ENCODE measurements at places on chromosomes 3 and 15.

DNA sequence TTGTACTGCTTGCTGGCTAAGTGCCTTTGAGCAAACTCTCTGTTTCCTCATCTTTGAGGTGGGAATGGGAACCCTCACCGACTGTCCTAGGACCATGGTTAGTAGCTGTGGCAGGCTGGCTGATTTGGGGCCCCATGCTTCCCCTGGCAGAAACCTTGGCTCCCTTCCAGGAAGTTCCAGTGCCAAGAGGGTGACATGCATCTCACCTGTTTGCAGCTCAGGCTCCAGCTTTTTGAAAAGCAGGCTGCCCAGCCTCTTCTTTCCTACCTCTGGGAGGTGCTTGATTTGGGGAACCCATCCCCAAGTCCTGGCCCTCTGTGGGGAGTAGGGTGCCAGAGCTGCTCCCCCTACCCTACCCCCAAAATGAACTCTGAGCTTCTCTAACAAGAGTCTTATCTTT is 50.8 kb downstream of the RAB11A start:
- H3K27ac ChIP-seq = no peak overlapping the region
- peaks cover 9% of the 10 kb centered on the region for H3K4me1 ChIP-seq
- DNase-seq = no peak
- no peaks in the 10 kb centered on the region for H3K27me3 ChIP-seq
- no peaks in the 10 kb centered on the region for H3K36me3 ChIP-seq
- no peak overlapping the region for H3K4me3 ChIP-seq

GRCh38 chr3:3170998-3171397 is 8.5 kb downstream of the CRBN start:
- no peaks in the 10 kb centered on the region for H3K27me3 ChIP-seq
- peak overlapping the region; percentile 15 for H3K4me3 ChIP-seq
- peaks cover 28% of the 10 kb centered on the region for H3K4me1 ChIP-seq
- peak overlapping the region; percentile 65 for H3K27ac ChIP-seq

- peaks cover 22% of the 10 kb centered on the region for H3K27me3 ChIP-seq
- no peak overlapping the region for H3K27ac ChIP-seq
- no peak for DNase-seq
- H3K4me3 ChIP-seq = no peak overlapping the region
- H3K36me3 ChIP-seq = peaks cover 3% of the 10 kb centered on the region
- peaks cover 3% of the 10 kb centered on the region for H3K4me1 ChIP-seq
Observed at GRCh38 chr3:22371607-22372291, 620.7 kb upstream of the ZNF385D start.

DNA sequence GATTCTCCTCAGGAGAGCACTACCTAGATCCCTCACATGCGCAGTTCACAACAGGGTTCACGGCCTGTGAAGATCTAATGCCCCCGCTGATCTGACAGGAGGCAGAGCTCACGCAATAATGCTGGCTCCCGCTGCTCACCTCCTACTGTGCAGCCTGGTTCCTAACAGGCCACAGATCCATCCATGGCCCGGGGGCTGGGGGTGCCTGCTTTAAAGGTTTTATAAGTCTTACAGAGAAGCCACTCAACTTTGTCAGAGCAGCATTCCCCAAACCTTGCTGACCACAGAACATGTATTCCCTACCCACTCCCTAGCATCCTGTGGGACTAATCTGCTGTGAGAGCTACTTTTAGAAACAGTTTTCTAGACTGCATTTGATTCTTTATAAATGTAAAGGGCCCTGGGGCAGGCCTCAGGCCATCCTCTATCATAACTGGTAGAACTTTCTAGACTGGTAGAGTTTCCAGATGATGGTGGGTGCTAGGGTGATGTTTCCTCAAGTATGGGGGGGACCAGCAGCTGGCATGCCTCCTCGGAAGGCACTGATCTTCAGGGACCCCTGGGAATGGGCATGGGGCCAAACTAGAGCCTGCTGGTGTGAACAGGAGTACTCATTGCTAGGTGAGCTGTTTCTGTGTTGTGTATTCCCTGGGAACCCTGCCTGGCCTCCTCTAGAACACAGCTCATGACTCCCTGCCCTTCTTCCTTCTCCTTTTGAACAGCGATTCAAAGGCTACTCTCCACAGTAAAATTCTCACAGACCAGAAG is 25.7 kb upstream of the RAD18 start:
- no peak overlapping the region for H3K4me3 ChIP-seq
- no peaks in the 10 kb centered on the region for H3K27me3 ChIP-seq
- no peak overlapping the region for H3K27ac ChIP-seq
- H3K36me3 ChIP-seq = no peaks in the 10 kb centered on the region
- peaks cover 6% of the 10 kb centered on the region for H3K4me1 ChIP-seq
- DNase-seq = no peak

- H3K36me3 ChIP-seq = no peaks in the 10 kb centered on the region
- DNase-seq = no peak
- no peaks in the 10 kb centered on the region for H3K27me3 ChIP-seq
- no peak overlapping the region for H3K4me3 ChIP-seq
- H3K4me1 ChIP-seq = peaks cover 2% of the 10 kb centered on the region
Observed at GRCh38 chr3:143135150-143135549, 15.6 kb downstream of the CHST2 start.

- H3K36me3 ChIP-seq = no peaks in the 10 kb centered on the region
- no peaks in the 10 kb centered on the region for H3K4me1 ChIP-seq
- DNase-seq = no peak
- no peak overlapping the region for H3K4me3 ChIP-seq
Observed at GRCh38 chr3:154642145-154642544, 212.2 kb upstream of the GPR149 start.

DNA sequence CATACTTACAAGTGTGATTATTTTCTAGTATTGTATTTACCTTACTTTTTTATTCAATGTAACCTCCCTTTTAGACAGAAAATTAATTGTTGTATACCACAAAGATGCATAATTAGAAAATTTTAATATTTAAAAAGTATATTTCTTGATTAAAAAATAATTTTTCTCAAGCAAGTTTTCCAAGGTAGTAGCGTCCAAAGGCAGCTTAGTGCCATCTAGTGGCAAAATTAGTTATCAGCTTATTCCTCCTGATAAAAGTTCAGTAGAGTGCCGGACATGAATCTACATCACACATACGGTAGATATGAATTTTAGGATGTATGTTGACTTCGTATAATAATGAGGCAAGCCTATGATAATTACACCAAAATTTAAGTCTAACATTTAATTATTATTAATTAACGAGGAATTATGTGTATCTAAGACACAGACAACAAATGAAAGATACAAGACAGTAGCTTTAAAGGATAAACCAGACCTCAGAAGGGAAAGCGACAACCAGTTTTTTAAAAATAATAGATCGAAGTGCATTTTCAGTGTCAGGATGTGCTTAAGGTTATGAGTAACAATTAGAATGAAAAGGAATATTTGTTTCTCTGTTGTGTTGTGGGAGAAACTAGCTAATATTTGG is 405.9 kb downstream of the ROBO1 start:
- no peak overlapping the region for H3K4me3 ChIP-seq
- no peak overlapping the region for H3K27ac ChIP-seq
- H3K27me3 ChIP-seq = no peaks in the 10 kb centered on the region
- H3K4me1 ChIP-seq = no peaks in the 10 kb centered on the region
- DNase-seq = no peak
- H3K36me3 ChIP-seq = no peaks in the 10 kb centered on the region

DNA sequence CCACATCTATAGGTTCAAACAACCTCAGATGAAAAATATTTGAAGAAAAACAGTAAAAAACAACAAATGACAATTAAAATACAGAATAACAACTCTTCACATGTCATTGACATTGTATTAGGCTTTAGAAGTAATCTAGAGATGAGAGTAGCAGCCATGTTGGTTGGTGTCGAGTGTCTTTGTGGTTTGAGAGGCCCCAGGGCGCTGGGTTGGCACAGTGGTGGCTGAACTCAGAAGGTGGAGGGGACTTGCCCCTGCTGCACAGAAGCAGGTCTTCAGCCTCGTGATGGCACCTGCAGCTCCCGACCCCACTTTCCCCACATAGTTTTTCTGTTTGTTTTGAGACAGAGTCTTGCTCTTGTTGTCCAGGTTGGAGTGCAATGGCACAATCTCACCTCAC is 187.2 kb downstream of the OSBPL10 start:
- H3K4me1 ChIP-seq = no peaks in the 10 kb centered on the region
- H3K4me3 ChIP-seq = no peak overlapping the region
- H3K36me3 ChIP-seq = no peaks in the 10 kb centered on the region
- no peak for DNase-seq
- H3K27ac ChIP-seq = no peak overlapping the region
- H3K27me3 ChIP-seq = peaks cover 7% of the 10 kb centered on the region

DNA sequence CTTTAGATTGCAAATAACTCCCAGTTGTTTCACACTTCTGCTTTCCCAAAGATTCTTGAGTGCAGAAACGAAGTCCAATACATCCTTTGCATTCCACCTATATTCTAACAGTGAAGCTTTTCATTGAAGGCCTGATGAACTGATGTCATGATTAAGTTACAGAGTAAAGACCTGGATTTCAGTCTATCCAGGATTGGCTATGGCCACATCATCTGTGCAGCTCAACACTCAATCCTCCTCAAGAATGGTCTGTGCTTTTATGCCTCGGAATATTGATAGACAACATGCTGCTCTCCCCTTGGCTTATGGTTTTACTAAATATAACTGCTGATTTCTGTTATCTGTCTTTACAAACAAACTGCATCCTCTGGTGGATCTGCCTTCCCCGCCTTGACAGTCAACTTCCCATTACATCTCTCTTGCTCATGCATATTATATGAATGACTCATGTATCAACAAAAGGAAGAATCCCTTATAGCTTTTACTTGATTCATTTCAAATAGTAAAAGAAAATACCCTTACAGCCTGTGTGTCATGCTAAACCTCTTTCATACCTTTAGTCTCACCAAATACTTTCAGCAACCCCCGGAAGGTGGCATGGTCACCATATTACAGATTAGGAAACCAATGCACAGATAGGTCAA is 59.5 kb downstream of the SCN11A start:
- H3K36me3 ChIP-seq = no peaks in the 10 kb centered on the region
- H3K4me3 ChIP-seq = no peak overlapping the region
- DNase-seq = no peak
- no peaks in the 10 kb centered on the region for H3K4me1 ChIP-seq
- peaks cover 13% of the 10 kb centered on the region for H3K27me3 ChIP-seq
- no peak overlapping the region for H3K27ac ChIP-seq

DNA sequence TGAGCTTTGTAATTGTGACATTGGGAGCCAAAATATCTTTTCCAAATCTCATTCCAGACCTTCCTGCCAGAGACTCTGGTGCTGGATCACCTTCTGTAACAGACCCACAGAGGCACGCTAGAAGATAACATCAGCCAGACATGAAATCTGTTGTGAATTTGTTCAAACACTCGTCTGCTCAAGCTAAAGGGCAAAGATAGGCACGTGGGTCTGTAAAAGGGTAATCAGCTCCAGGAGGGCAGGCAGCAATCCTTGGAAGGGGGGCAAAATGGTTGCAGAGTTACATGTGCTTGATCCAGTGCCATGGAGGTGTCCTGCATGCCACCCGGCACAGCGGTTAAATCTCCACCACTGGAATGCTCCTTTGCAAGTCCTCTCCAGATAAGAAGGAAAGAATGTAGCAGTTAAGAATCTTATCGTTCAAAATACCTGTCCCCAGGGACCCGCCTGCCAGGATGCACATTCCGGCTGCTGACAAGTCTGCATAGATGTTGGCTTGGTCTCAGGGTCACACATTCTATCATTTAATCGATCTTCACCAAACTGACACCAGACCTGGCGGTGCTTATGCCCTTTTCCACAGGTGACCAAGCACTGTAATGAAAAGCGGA is 74.8 kb downstream of the ADAMTS9 start:
- H3K27me3 ChIP-seq = no peaks in the 10 kb centered on the region
- no peak for DNase-seq
- no peaks in the 10 kb centered on the region for H3K4me1 ChIP-seq
